ENCODE measurements at places on chromosomes 2 and 18.

- no peak for DNase-seq
Measured at GRCh38 chr2:132468821-132469675, 52.4 kb downstream of the GPR39 start.

DNA sequence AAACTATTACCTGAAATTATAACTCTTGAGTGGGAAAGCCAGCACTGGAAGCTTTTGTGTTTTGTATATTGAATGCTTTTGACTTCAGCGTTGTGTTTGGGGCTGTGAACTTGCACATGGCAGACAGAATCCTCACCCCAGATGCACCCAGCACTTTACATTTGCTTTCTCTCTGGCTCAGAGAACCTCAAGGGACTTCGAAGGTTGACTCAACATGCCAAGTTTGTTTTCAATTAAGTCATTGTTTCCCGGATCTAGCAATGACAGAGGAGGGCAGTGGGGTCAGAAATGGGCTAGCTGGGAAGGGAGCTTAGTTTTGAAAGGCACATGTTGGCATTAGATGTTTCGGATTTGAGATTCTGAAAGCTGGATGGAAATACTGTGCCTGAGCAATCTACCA lies 22.4 kb downstream of the TET3 start:
- no peak for DNase-seq

DNA sequence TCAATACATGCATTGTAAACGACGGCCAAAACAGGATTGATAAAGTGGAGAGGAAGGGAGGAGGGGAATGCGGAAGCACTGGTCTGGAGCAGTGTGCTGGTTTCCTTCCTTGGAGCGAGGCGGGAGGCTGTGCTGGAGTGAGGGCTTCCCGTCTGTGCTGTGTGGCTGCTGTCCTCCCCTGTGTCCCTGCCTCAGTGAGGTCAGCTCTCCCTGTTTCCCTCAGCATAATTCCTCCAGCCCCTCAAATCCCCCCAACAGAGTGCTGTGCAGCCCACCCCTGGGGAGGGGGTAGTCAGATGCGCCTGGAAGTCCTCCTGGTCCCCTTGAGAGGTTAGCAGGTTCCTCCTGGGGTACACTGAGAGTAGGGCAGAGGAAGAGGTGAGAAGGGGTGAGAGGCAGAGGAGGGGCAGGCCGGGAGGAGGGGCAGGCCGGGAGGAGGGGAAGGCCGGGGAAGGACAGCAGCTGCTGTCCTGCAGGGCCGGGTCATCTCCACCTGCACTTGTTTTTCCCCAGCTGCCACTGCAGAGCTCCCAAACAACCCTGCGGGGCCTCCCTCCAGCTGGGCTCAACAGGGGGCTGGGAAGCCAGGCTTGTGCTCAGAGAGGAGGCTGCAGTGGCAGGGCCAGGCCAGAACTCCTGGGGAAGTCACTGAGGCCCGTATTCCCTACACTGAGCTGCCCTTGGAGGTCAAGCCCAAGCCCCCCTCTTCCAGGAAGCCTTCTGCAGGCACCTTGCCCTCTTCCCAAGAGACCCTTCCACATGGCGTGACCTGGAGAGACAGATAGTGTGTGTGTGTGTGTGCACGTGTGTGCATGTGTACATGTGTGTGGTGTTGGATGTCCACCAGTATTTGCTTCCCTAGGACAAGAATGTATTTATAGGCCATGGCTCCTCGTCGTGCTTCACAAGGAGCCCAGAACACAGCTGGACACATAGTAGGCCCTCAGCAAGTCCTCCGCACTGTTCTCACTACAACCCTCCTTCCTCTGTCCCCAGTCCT lies 13.2 kb upstream of the ATP6V1B1 start:
- no peak for DNase-seq

DNA sequence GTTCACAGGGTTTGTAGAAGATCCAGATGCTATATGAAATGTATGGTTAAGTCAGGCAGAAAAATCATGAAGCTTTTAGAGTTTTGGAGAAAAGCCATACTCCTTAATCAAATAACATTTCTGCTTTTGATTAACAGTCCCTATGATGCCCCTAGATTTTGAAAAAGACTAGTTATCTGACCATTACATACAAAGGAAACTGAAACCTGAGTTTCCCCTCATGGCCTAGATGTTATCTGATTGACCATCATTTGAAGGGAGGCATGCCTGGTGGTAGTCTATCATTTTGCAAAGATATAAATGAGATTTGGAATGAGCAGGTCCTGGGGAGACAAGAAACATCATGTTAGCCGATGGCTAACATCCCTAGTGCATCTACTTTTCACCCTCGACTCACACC lies 704.3 kb upstream of the FSHR start:
- no peak for DNase-seq

DNA sequence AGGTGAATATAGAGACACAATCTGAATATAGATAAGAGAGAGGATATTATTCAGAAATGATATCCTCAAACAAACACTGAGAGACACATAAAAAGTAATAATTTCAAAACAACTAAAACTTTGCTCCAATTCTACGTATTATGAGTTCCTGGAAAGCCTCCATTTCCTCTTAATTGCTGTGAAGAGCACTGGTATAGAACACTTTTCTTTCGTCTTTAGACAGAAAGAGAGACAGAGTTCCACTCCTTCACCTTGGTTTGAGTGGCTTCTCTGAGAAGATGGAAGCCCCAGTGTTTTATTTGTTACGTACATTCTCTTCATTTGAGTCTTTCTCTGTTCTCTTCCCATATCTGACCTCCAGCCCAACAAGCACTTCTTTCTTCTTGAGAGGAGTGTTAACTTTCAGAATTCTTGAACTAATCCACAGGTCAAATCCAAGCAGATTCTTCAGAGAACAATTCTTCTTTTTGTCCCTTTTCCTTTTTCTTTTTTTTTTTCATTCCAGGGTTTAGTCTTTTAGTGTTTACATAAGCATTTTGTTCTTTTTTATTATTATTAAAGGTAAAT lies 6.4 kb upstream of the PIK3C3 start:
- no peak for DNase-seq

- no peak for DNase-seq
Measured at GRCh38 chr2:7182525-7182924, 265.3 kb downstream of the RNF144A start.

GRCh38 chr2:176172895-176173566 lies 15.4 kb upstream of the HOXD1 start:
- no peak for DNase-seq

GRCh38 chr2:63300835-63301234 lies 250.2 kb downstream of the OTX1 start:
- no peak for DNase-seq

- no peak for DNase-seq
Measured at GRCh38 chr2:33531549-33532059, 55.2 kb downstream of the RASGRP3 start.

DNA sequence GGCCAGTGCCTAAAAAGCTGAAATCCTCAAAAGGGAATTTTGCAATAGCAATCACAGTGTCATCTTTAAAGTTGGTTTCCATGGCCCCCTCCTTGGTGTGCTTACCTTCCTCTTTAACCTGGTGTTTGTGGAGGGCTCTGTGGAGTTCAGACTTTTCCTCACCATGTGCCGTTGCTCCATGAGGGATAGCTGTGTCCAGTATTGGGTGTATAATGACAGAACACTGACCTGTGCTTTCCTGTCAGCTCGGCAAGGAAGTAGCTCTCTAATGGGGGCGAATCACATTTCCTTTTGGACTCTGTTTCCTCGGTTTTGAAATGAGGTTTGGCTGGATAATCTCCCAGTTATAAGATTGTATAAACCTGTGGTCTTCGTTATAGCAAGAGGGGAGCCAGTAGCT lies 166.0 kb upstream of the DAPL1 start:
- DNase-seq = no peak

DNA sequence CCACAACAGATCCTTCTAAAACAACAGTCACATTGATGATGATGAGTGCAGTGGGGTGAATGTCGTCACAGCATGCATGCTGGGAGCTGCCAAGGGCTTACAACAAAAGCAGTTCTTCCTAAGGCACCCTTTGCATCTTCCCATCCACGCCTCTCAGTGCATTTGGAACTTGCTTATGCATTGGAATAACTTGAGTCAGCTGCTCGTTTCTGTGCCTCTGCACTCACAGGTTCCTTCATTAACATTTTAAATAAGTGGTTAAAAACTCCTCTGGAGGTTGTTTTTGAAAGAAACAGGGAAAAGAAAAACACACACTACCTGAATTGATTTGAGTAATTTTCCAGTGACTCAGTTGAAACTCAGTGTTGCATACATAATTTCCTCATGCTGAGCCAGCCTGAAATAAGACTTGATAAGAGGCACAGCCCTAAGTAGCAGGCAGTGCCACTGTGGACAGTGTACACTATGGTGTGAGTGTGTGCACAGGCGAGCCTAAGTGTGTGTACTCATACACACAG lies 46.8 kb upstream of the TRIM43B start:
- no peak for DNase-seq

GRCh38 chr18:26453386-26453901 lies 94.9 kb downstream of the KCTD1 start:
- no peak for DNase-seq

DNA sequence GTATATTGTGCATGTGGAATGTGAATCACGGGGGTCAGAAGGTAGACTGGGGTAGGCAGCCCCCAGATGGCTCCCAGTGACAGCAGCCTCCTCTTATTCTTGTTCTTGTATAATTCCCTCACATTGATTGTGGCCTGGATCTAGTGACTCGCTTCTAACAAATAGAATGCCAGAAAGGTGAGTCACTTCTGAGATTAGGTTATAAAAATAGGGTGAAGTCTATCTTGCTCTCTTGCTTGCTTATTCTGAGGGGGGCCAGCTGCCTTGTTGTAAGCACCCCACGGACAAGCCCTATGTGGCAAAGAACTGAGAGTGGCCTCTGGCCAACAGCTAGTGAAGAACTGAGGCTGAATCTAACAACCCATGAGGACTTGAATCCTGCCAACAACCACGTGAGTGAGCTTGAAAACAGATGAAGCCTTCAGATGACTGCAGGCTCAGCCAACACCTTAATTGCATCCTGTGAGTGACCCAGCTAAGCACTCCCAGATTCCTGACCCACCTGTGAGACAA lies 15.6 kb upstream of the RMND5A start:
- DNase-seq = no peak

DNA sequence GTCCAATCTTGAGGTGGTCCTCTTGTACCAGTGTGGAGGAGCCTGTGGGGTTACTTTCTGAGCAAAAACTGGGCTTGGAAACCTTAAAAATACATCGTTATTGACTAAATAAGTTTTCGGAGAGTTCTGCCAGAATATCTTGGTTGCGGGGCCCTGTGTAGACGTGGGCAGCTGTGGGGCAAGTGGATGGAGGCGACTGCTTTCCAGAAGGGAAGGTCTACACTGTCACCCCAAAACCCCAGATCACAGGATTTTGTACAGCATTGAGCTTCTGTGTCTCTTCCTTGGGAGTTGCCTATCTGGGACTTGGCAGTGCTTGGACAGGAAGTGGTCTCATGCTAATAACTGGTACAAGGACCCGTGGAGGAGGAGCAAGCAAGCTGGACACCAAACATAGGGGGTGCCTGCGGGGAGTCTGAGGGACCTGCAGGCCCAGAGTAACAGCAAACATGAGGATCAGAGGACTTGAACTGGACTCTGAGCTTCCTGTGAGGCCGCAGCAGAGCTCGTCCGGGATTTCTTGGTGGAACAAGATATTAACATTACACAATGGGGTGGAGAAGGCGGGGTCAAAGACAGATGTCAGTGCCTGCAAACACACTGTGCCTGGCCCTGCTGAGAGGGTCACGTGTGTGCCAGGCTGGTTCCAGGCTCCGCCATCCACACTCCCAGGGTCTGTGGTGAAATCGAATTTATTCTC lies 48.0 kb upstream of the CTLA4 start:
- DNase-seq = no peak

GRCh38 chr2:57867730-57868129 lies 178.9 kb upstream of the VRK2 start:
- DNase-seq = no peak

GRCh38 chr2:73933194-73933593 lies 6.5 kb downstream of the DGUOK start:
- no peak for DNase-seq

- no peak for DNase-seq
Measured at GRCh38 chr2:19264852-19265251, 93.6 kb downstream of the OSR1 start.

DNA sequence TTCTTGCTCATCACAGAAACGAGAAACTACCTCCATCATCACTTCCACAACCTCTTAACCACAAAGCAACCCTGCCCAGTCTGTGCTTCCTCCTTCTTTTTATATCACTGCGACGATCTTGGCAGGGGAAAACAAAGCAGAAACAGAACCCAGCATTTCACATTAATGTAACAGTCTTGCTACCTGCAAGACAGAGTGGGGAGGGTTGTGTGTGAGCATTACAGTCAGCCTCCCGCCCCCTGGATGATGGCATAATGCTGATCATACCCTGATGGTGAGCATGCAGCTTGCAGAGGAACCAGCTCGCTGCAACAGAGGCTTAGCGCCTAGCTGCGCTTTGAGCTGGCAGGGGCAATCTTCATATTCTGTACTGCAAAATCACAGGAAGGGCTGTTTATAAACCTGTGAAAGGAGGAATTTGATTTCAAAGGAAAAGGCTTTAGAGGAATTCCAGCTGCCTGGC lies 376.1 kb downstream of the IRS1 start:
- DNase-seq = no peak

- no peak for DNase-seq
Measured at GRCh38 chr18:25019086-25019860, 332.7 kb downstream of the ZNF521 start.

DNA sequence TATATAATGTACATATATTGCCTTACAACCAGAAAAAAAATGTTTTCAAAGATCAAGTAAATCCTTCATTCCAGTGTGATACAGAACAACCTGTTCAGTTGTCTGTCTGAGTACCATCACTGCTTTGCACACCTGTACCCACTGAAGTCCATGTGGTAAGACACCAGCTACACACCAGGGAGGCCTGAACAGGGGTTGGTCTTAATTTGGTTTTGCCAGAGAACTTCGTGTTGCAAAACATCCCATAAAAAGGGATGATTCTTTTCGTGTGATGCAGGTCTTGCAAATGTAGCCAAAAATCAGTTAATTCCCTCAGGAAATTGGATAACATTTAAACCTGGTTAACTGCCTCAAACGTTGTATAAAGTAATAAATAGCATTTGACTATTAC lies 73.7 kb upstream of the SLC1A4 start:
- DNase-seq = no peak

DNA sequence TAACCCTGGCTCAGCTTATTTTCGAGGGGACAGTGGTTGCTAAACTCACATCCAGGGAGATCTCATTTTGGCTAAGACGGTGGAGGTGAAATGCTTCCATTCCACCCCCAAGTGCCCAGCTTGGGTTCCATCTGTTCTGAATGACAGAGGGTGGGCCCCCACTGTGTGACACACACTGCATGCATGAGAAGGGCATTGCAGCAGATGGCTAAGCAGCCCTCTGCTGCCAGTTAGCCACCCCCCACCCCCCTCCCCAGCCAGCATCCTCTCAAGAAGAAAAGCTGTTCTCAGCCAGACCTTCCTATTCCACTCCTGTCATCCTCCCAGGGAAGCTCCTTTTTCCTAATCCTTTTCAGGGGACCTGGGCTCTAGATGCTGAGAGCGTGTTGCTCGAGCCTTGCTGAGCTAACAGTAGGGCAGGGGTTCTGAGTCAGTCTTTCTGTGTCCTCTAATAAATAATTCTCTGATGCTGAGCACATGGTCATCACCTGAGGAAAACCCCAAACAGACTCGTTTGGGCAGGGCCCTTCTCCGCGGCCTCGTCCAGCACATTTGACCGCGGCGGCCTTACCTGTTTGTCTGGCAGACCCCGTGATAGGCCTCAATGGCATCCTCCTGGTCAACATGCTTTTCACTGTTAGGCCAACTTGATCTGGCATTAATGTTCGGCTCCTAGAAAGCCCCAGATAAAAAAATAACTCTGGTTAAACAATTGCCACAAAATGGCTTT lies 49.5 kb upstream of the ACAA2 start:
- DNase-seq = no peak

GRCh38 chr2:96118698-96119388 lies 2.5 kb upstream of the ADRA2B start:
- no peak for DNase-seq

GRCh38 chr2:2764001-2764355 lies 432.9 kb upstream of the MYT1L start:
- no peak for DNase-seq

Measured in neural crest cell (in vitro differentiated cells).